ENCODE measurements at places on chromosomes 7 and 10.

GRCh38 chr7:33039257-33039902 is 23.2 kb downstream of the NT5C3A start:
- H3K4me1 ChIP-seq: no peaks in the 10 kb centered on the region
- H3K4me3 ChIP-seq: no peak overlapping the region
- no peaks in the 10 kb centered on the region for H3K36me3 ChIP-seq
- H3K27ac ChIP-seq: no peak overlapping the region
- DNase-seq: no peak

- H3K36me3 ChIP-seq: no peaks in the 10 kb centered on the region
- H3K4me1 ChIP-seq: peaks cover 3% of the 10 kb centered on the region
- no peak overlapping the region for H3K27ac ChIP-seq
- no peak overlapping the region for H3K4me3 ChIP-seq
Observed at GRCh38 chr7:105315357-105315756, 73.4 kb downstream of the SRPK2 start.

DNA sequence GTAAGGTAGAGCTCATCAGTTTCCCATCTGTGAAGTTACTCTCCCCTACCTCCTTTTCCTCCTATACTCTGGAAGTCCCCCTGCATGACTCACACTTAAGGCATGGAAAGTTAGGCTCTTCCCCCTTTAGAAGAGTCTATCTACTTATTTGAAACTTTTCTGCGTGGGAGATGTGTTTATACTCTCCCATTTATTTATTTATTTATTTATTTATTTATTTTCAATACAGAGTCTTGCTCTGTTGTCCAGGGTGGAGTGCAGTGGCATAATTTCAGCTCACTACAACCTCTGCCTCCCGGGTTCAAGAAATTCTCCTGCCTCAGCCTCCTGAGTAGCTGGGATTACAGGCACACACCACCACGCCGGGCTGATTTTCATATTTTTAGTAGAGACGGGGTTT is 107.5 kb upstream of the JCAD start:
- H3K27me3 ChIP-seq: no peaks in the 10 kb centered on the region
- H3K4me3 ChIP-seq: no peak overlapping the region
- DNase-seq: no peak
- H3K4me1 ChIP-seq: no peaks in the 10 kb centered on the region

GRCh38 chr7:115037128-115037802 is 115.4 kb downstream of the MDFIC start:
- H3K36me3 ChIP-seq: no peaks in the 10 kb centered on the region
- no peak overlapping the region for H3K27ac ChIP-seq
- no peak for DNase-seq
- no peak overlapping the region for H3K4me3 ChIP-seq

DNA sequence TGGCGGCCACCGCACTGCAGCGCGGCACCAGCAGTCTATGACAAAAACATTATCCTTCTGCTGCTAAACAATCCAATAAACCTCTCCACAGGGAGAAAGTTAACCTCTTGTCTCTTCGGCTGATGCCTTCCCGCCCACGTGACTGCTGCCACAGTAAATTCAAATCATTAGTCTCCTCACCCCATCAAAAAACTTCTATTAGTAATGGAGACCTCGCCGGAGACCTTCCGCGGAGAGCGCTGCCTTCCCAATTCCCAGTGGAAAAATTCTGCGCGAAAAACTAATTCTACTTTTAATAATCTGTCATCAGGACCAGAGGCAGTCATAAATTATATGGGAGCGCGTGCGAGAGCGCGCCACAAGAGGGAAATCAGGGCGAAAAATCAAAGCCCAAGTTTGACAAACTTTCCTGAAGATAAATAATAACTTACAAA is 90.0 kb upstream of the PAX2 start:
- peak overlapping the region; percentile 68 for H3K4me3 ChIP-seq
- DNase-seq: no peak
- no peaks in the 10 kb centered on the region for H3K36me3 ChIP-seq

DNA sequence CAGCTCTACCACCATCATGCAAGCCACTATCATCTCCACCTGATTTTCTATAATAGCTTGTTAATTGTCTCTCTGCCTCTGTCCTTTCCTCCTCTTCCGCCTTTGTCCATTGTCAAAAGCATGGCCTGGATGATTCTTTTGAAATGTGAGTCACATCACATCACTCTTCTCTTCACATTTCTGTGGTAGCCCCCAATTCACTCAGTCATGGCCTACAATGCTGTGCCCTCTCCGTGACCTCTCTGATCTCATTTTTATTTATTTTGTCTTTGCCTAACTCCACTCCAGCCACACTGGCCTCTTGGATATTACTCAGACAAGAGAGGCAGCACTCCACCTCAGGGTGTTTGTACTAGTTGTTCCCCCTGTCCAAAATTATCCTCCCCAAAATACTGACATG is 4.9 kb upstream of the ABCB4 start:
- H3K27me3 ChIP-seq: peaks cover 3% of the 10 kb centered on the region
- H3K36me3 ChIP-seq: no peaks in the 10 kb centered on the region
- no peak overlapping the region for H3K4me3 ChIP-seq
- no peak for DNase-seq
- H3K4me1 ChIP-seq: peaks cover 3% of the 10 kb centered on the region

DNA sequence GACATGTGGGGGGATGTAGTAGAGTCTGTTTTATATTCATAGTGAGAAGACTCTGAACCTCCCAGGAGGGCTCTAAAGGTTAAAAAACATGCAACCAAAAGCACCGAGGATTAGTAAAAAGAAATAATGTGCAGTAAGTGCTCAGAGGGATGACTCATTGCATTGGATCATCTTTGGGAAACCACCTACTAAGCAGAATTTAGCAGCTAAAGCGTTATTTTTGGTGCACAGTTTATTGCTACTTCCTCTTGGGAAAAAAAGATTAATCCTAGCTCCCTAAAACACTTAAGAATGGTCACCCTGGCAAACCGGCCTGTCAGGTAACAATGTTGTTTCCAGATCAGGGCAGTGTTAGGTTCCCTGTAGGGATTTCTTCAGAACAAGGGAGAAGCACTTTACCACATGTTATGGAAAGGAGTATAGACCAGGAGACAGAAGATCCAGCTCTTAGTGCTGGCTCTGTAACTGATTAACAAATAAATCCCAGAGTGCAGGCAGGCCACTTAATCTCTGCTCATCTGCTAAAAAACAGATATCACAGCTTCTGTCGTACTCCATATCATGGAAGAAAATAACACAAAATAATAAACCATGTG is 44.8 kb upstream of the FAM133B start:
- DNase-seq: no peak
- H3K4me3 ChIP-seq: no peak overlapping the region
- no peaks in the 10 kb centered on the region for H3K27me3 ChIP-seq
- H3K27ac ChIP-seq: no peak overlapping the region

DNA sequence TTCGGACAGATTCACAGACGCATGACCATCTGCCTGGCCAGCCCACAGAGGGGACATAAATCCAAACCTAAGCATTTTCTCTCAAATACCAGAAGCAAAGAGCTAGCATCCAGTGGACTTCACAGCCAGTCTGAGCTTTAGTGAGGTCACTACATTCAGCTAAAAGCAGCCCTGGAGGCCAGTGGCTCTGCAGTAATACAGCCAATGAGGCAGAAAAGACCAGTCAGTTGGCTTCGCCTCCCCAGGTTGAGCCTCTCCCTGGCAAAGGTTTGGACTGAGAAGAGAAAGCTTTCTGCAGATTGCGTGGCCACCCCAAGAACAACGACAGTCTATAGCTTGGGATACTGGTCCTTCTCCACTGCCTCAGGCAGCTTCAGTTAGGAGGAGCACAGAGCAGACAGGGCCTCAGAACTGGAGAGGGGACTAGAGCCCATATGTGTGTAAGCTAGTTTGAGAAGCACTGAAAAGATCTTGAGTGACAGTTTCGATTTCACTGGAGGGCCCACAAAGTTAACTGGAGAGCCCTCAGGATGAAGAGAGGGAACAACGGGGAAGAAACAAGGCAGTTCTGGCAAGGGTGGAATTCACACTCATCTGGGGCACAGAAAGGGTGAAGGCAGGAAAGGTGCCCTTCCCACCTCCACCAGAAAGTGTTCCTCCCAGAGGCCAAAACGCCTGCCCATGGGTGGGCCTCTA is 3.8 kb downstream of the WDR91 start:
- H3K4me3 ChIP-seq: no peak overlapping the region
- no peaks in the 10 kb centered on the region for H3K36me3 ChIP-seq
- DNase-seq: no peak
- peaks cover 6% of the 10 kb centered on the region for H3K27me3 ChIP-seq
- no peaks in the 10 kb centered on the region for H3K4me1 ChIP-seq

GRCh38 chr7:82443547-82444219 is at the start of gene CACNA2D1:
CACNA2D1 (minus strand) TSS chr7:82443777.
- H3K36me3 ChIP-seq: no peaks in the 10 kb centered on the region
- DNase-seq: peak; percentile 79
- peak within 1 kb of the TSS; percentile 81 for H3K4me3 ChIP-seq
- H3K4me1 ChIP-seq: peaks cover 7% of the 10 kb centered on the region

GRCh38 chr10:18607503-18608378 is 43.6 kb downstream of the NSUN6 start:
- no peaks in the 10 kb centered on the region for H3K36me3 ChIP-seq
- no peak overlapping the region for H3K4me3 ChIP-seq
- H3K4me1 ChIP-seq: no peaks in the 10 kb centered on the region
- no peaks in the 10 kb centered on the region for H3K27me3 ChIP-seq
- no peak overlapping the region for H3K27ac ChIP-seq

DNA sequence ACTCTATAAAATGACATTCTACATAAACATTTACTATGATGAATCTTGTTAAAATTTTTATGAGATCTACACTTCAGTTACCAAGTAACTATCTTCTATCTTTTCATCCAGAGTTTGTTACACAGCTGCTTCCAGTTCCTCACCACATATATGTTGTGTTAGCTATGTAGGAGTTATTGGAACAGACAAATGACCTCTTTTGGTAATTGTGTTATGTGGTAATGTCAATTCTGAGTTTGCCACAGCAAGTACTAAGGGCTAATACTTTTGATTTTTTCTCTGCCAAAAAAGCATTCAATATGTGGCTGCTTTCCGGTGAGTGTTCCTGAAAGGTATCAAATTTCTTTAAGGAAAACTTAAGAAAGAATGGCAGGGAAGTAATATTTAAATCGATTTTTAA is 573.9 kb upstream of the PCDH15 start:
- H3K27me3 ChIP-seq: no peaks in the 10 kb centered on the region
- no peak overlapping the region for H3K4me3 ChIP-seq
- H3K27ac ChIP-seq: no peak overlapping the region
- H3K4me1 ChIP-seq: no peaks in the 10 kb centered on the region

GRCh38 chr10:76764177-76764576 is 873.4 kb downstream of the KCNMA1 start:
- no peak overlapping the region for H3K27ac ChIP-seq
- no peak overlapping the region for H3K4me3 ChIP-seq
- H3K36me3 ChIP-seq: no peaks in the 10 kb centered on the region
- H3K4me1 ChIP-seq: no peaks in the 10 kb centered on the region
- H3K27me3 ChIP-seq: no peaks in the 10 kb centered on the region

DNA sequence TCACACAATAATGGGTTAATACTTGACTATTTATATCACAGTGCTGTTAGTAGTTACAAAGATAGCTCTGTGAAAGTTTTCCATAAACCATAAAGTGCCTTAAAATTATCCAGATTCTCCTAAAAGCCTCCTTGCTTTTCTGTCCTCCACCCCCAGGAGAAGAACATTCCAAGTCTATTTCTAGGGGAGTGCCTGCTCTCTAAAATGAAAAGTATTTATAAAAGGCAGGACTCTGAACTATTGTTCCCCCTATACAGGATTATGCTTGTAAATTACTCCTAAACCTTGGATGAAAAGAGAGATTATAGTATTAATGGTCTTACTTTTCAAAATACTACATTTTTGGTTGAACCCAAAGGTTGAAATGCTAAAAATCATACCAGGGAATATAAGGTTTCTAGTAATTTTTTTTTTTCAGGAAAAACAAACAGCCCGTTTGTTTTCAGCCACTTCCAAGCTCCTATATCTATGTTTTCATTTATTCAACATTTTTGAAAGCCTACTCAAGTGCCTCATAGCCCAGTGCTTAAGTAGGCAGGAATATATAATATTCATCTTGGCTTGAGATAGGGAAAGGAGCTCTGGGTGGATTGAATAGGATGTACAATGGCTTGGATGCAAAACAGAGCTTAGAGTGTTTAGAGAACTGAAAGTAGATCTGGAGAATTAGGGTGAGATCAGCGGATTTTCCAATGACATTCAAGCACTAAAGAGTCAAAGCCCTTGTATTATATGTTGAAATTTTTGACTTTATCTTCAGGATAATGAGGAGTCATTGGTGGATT is 320.7 kb downstream of the GPR37 start:
- no peak for DNase-seq
- no peak overlapping the region for H3K4me3 ChIP-seq
- H3K27ac ChIP-seq: no peak overlapping the region
- H3K36me3 ChIP-seq: no peaks in the 10 kb centered on the region
- H3K4me1 ChIP-seq: no peaks in the 10 kb centered on the region
- H3K27me3 ChIP-seq: no peaks in the 10 kb centered on the region

- H3K27me3 ChIP-seq: no peaks in the 10 kb centered on the region
- DNase-seq: peak; percentile 41
- H3K4me3 ChIP-seq: no peak overlapping the region
- no peaks in the 10 kb centered on the region for H3K36me3 ChIP-seq
- peaks cover 4% of the 10 kb centered on the region for H3K4me1 ChIP-seq
Observed at GRCh38 chr7:31059551-31059950, 7.4 kb downstream of the ADCYAP1R1 start.

DNA sequence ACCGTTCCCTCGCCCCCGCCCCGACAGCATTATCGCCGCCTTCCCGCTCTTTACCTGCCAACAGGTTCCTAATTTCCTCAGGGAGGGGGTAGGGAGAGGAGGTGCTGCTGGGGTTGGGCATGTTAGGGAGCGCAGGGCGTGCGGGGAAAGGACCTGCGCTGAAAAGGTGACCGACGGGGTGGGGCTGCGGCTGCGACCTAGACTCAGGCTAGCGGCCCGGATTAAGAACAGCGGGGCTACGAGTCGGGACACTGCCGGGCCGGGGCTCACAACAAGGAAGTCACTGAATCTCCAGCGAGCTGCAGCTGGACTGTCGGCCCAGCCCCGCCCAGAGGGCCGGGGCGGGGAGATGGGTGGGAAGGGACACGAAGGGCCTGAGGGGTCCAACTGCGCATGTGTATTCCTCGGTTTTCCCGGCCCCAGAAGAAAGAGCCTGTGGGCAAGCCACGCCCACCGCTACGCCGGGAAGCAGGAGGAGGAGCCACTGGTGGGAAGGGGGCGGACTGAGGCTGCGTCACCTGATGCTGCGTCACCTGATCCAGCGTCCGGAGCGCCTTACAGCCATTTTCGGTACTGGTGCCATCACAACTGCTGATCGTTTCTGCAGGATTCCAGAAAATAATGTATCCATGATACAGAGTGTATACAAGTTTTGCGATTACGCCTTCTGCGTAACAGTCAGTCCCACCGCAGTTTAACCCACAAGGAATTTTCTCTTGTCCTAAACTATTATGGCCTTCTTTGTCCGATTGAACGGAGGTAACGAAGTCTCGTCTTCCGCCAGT is at the start of gene SKAP2:
Gene SKAP2, minus strand, starts transcription at position 282 of the 785 bp plus-strand sequence. Its CDS starts 161 bp downstream, at position 121.
- H3K4me3 ChIP-seq: peak within 1 kb of the TSS; percentile 70
- H3K4me1 ChIP-seq: no peaks in the 10 kb centered on the region
- H3K27me3 ChIP-seq: no peaks in the 10 kb centered on the region
- peak; percentile 95 for DNase-seq
- H3K27ac ChIP-seq: peak within 1 kb of the TSS; percentile 90

DNA sequence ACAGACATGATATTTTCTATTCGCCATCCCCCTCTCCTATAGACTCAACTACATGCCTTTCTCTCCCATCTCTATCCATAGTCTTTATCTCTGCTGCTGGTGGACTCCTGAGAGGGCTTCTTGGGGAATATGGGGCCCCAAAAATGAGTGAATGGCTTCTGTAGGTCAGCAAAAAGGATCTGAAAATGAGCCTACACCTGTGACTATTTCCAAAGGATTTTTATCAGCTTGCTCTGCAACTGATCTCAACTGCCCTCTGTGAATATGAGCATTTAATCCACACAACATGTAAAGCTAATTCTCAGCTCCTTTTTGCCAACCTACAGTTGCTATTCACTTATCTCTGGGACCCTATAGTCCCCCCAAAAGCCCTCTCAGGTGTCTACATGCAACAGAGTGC is 36.2 kb downstream of the PRSS2 start:
- H3K36me3 ChIP-seq: no peaks in the 10 kb centered on the region
- H3K27me3 ChIP-seq: no peaks in the 10 kb centered on the region
- H3K4me3 ChIP-seq: no peak overlapping the region

Measured in H1 (cell line).